NCI-H524 (cell line): ENCODE measurements at places on chromosomes 16 and 17.
A peak's percentile ranks its signal among the peaks of the same experiment; 100 is the strongest.

DNA sequence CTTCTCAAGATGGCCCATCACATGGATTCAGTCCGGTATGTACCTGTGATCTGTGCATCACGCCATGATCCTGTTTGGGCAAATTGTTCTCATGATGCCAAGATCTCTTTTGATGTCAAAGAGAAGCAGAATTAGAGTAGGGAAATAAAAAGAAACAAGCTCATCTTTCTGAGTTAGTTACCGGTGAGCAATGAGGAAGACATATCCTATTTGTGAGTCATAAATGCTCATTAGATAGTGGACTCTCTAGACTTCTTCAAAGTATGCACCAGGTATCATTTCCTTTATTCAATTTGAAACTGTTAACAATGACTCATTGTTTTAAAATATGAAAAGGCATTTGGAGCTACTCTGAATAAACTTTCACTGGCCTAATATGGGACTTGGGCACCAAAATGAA, 8.0 kb upstream of the KRTAP4-12 start:
- DNase-seq: no peak

GRCh38 chr17:62994931-62995330, 28.9 kb downstream of the TANC2 start:
- no peak for DNase-seq

DNA sequence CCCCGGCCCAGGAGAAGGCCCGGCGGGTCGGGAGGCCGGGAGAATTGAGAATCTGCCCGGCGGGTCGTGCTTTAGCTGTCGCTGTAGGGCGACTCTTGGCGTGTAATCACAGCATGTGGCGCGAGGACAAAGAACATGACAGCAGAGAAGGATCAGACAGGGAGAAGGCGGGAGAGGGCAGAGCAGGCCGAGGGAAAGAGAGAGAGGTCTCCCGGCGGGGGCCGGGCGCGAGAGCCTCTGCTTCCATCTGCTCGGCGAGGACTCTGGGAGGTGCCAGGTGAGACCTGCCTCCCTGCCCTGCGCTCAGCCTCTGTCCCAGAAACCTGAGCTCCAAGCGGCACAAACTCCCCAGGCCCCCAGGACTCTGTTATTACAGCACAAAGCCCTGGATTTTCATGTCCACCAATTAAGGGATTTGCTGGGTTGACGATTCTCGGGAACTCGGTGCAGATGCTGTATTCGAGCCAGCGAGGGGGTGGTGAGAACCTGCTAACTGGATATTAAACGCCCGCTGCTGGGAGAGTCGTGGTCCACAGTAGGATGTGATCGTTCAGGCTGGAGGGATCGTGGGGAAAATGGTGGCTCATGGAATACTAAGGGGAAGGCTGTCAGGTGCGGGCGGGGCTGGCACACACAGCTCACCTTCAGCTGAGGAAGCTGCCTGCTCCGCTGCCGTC, 172.0 kb upstream of the CIBAR2 start:
- DNase-seq: peak; percentile 95

- DNase-seq: no peak
Measured at GRCh38 chr17:34670618-34671017, 91.2 kb downstream of the TMEM132E start.

- no peak for DNase-seq
Measured at GRCh38 chr16:78473031-78473699, 373.7 kb downstream of the WWOX start.

- peak; percentile 66 for DNase-seq
Measured at GRCh38 chr16:361341-361871, 8.9 kb upstream of the AXIN1 start.

- DNase-seq: no peak
Measured at GRCh38 chr16:86926181-86927094, 348.1 kb downstream of the FOXL1 start.

DNA sequence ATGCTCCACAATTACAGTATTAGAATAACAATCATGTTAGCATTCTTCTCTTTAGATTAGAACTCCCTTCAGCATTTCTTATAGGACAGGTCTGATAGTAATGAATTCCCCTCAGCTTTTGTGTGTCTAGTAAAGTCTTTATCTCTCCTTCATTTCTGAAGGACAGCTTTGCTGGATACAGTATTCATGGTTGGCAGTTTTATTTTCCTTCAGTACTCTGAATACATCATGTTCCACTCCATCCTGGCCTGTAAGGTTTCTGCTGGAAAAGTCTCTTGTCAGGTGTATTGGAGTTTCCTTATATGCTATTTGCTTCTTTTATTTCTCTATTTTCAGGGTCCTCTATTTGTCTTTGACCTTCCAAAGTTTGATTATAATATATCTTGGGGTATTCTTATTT, 4.0 kb upstream of the ABCA10 start:
- DNase-seq: no peak

- DNase-seq: no peak
Measured at GRCh38 chr17:55433629-55434422, 12.2 kb upstream of the MMD start.

- DNase-seq: no peak
Measured at GRCh38 chr17:59470624-59471297, 94.6 kb upstream of the DHX40 start.

GRCh38 chr16:87329436-87330256, 12.5 kb upstream of the C16orf95 start:
- DNase-seq: no peak

DNA sequence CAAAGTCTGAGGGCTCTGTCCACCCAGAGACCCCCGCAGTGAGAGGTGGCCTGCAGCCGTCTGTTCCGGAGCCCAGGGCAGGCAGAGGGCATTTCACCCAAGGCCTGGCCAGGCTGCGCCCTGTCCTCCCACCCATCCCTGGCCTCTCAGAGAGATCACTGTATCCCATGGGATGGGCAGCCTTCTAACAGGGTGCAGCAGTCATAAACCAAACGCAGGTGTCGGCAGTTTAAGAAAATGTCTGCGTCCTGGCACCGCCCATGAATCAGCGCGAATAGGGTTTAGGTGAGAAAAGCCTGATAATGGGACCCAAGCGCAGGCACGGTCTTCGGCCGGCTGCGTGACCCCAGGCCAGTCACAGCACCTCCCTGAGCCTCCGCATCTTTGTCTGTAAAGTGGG, 5.4 kb downstream of the CYBA start:
- no peak for DNase-seq

GRCh38 chr17:17612085-17613022, 20.8 kb upstream of the PEMT start:
- DNase-seq: no peak

DNA sequence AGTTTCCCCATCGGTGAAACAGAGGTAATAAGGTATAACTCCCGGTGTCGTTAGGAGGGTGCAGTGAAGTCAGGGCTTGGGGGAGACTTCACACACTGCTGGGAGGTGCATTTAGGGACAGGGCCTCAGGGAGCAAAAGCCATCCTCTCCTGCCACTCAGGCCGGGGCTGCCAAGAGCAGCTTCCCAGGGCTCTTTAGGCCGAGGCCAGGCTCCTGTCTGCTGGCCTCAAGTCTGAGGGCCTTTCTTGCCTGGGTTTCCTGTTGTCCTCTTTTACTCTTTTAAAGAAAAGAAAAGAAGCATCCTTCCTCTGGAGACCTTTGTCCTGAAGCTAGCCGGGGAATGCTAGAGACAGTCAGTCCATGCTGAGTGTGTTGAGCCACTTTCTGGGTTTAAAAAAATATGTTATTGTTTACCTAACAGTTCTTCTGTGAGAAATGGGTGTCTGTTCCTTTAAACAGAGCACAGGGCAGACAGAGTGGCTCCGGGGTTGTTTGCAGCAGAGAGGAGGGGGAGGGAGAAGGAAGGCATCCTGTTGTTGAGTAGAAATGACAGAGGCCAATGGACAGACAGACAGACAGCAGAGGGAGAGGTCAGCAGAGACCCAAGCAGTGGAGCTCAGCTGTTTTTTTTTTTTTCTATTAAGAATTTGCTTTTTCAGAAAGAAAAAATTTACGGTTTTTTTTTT, 79.1 kb downstream of the C17orf67 start:
- DNase-seq: no peak

GRCh38 chr16:88929091-88929445, 47.9 kb downstream of the CBFA2T3 start:
- DNase-seq: no peak

- DNase-seq: peak; percentile 58
Measured at GRCh38 chr16:73543331-73543969, 495.5 kb upstream of the ZFHX3 start.

- DNase-seq: no peak
Measured at GRCh38 chr17:38575781-38576180, 30.0 kb downstream of the SRCIN1 start.

- DNase-seq: no peak
Measured at GRCh38 chr17:37693328-37693727, 50.1 kb upstream of the DDX52 start.

DNA sequence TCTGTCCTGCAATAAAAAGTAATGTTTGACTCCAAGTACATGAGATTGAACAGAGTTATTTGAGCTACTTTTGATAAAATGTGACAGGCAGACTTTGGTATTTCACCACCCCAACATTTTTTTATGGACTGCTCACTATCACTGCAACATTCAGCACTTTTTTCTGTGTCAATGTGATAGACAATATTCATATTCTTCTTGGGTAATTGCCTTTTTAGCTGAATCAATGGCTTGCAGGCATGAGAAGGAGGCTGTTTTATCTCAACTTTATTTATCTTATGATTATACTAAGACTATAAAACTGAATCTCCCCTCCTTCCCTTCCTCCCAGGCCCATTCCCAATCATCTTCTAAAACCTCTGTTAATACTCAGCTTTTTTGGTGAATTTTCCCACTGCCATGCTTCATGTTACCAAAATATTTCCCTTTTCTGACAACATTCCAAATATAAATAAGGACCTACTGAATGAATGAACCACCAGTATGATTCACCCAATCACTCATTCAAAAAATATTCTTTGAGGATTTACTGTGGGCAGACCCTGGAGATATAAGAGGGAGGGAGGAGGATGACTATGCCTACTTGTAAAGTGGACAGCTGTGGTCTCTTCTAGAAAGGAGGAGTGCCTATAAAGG, 67.6 kb downstream of the CDH13 start:
- DNase-seq: no peak

DNA sequence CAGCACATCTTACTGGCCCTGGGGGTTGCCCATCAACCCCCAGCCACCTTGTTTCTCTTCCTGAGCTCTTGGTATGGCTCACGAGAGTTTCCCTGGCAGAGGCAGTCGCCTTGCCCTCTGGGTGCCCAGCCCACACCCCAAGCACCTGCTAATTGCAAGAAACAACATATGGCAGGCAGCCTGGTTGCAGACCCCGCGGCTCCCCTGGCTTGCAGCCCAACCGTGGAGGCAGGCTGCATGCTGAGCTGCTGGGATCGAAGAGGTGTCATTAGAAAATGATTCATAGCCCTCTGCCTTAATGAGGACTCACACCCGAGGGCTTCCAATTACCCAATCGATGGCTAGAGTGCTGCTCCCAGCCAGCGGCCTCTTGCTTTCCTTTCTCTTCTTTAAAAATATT, 115.7 kb downstream of the TMEM114 start:
- no peak for DNase-seq
